ENCODE measurements at places on chromosomes 2 and 18.

DNA sequence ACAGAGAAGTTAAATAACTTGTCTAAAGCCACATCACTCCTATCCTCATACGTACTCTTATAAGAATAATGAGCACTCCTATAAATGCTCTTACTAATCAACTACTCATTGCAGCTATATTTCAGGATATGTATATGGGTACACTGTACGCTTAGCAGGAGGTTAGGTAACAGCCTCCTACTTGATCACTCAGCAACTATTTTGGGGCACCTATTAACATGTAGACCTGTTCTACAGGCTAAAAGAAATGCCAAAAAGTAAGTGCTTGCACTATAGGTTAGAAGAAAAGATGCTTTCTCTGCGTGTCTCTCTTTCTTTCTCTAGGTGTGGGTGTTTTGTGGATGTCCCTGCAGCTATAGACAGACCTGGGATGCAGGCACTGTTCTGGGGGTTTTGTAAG is 83.1 kb downstream of the TMEM182 start:
- no peak for DNase-seq

- DNase-seq = no peak
These were observed 131.3 kb downstream of the CCBE1 start for GRCh38 chr18:59565957-59566356.

DNA sequence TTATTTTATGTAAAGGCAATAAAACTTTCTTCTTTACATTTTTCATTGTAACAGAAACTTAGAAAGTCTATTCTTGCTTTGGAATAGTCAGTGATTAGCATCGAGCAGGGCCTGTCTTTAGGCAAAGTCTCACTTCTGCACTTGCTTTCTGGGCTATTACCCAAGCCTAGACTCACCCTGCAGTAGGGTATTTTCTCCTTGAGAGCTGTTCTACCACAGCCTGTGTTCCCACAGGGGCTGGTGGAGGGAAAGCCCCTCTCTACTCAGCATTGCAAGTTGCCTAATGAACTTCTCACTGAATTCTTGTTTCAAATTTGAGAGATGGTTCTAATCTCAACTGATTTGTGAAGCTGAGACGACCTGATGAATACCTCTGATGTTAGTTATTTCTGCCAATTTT is 111.7 kb upstream of the KLHL14 start:
- no peak for DNase-seq

- DNase-seq = no peak
These were observed 352.6 kb downstream of the SS18 start for GRCh38 chr18:25737710-25738311.

DNA sequence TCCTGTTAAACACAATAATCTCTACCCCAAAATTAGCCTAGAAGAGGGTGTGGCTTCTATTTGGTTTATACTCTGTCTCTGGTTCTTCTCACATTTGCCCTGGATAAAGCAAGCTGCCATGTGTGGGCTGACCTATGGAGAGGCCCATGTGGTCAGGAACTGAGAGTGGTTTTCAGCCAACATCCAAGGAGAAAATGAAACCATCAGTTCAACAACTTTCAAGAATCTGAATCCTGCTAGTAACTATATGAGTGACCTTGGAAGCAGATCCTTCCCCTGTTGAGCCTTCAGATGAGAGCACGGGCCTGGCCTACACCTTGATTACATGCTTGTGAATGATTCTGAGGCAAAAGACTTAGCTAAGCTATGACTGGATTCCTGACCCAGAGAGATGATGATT is 11.5 kb upstream of the TRIB2 start:
- DNase-seq = no peak

DNA sequence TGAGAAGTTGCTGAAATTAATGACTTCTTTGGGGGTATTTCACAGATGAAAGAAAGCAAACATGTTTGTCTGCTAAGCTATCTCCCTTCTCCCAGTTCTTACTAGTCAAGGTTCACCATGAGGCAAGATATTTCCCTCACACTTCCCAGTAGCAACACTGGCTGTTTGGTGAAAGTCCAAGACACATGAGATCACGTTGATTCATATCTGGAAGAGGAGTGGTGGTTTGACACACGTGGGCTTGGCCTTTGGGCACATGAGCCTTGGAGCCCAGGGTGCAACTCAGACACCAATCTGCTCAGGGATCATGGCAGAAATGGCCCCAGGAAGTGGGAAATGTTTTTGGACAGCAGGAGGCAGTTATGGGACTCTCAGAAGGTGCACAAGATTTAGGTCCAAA is 66.1 kb upstream of the APCDD1 start:
- no peak for DNase-seq

DNA sequence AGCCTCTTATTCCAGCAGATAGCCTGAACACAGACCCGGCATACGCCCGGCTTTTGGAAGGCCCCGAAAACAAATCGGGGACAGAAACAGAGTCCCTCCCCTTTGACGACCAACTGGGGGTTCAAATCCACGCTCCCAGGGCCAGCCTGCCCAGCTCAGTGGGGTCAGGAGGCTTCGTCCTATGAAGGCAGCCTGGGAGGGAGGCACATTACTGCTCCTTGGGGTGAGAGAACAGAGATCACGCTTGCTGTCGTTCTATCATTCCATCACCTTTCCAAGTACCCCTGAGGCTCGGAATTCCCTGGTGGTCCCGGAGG is 208.8 kb upstream of the SALL3 start:
- DNase-seq = no peak

DNA sequence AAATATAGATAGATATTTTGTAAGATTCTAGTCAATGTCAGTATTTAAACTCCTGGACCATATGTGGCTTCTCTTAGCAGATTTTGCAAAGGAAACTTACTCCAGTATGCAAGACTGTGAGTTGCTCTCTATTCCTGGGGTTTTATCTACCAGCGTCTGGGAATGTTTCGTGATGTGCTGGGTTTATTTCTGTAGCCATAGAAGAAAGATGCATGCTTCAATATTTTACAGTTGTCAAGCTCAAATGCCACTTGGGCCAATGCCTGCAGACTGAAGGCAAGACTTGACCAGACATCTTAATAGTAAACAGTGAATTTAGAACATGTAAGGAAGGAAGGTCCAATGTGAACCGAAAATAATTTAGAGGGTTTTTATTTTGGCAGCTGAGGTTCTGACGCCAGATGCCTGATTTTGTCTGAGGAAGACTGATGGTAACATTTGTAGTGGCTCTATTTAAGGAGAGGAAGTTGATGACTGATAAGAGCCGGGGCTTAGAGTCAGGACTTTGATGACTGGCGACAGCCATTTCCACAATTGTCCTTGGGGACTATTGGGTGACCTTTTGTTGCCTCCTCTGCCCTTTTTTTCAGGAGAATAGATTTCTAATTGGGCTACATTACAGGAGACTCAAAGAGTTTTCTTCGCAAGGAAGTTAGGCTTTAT is 154.3 kb downstream of the RAPGEF4 start:
- DNase-seq = no peak

DNA sequence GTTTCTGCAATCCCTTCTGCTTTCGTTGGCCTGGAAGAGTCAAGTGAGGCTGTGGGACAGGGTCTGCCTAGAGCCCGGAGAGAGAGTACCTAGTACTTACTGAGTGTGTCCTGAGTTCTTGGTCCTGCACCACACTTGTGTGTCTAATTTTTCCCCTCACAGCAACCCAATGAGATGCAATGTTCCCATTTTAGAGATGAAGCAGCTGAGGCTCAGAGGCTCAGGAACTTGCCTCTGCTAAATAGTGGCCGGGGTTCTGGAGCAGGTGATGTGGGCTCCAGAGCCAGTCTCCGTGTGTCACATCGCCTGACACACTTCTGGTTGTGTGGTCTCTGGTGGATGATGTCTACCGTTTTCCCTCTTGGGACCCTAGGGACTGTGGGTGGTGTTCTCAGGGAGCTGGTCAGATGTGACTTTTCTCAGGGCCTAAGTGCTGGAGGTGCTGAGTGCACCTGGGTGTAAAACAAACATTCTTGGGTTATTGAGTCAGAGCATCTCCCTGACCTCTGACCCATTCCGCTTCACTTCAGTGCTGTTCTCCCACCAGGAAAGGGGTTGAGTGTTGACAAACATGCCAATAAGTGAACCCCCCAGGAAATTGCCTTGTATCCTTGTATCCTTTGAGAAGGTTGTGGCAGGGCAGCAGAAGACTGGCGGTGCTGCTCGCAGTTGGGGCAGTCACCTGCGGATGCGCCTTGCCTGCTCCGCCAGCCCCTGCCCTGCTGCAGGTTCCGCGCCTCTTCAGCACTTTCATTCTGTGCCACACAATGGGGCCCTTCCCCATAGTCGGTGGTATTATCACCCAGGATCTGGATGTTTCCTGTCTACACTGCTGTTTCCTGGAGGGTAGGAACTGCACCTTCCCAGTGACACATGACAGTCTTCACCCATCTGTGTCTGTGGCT is 32.1 kb downstream of the HK2 start:
- DNase-seq = no peak

- no peak for DNase-seq
These were observed 33.7 kb upstream of the GTF2A1L start for GRCh38 chr2:48583961-48584360.

DNA sequence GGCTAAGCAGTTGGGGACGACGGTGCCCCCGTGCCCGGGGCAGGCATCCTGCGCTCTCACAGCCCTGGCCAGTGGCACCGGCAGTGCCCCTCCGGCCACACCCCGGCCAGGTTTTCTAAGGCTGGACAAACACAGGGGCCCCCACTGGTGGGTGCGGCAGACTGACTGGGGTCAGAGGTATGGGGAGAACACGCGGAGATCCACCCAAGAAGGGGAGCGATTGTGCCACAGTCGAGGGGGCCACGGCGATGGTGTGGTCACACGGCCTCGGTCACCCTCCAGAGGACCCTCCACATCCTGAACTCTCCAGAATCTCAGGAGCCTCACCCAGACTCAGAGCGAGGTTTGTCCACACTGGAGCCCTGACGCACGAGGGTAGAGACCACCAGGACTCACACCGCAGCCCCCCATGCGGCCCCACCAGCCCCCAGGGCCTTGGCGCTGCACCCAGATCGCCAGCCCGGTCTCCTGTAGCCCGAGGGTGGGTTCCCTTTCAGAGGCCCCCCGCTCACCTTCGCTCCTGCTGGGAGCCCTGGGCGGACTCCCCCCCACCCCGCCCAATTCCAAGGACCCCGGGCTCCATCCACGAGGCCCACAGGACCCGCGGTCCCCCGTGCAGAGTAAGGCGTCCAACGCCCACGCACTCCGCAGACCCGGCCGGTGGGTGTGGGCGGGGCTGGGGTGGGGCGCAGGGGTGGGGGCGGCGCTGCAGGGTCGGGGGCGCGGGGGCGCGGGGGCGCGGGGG is 15.2 kb downstream of the PDCD1 start:
- no peak for DNase-seq

GRCh38 chr2:229087843-229088516 is 183.1 kb downstream of the PID1 start:
- no peak for DNase-seq

Measured in stimulated activated CD4-positive, alpha-beta T cell treated with anti-CD3 and anti-CD28 coated beads, Interleukin-2, amount 100 ng/mL, for 48 hours (primary cell).